ENCODE measurements at places on chromosomes 4 and X.

DNA sequence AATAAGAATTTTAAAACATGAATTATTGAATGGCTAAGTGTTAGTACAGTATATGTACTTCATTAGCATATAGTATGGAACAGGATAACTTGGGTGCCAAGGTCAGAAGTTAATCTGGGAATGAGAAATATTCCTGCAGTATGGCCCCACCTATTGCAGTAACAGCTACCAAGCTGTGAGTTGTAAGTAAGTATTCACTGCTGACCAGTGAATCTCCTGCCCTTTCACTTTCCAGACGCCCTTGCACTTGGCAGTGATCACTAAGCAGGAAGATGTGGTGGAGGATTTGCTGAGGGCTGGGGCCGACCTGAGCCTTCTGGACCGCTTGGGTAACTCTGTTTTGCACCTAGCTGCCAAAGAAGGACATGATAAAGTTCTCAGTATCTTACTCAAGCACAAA lies 105.1 kb downstream of the NFKB1 start:
- DNase-seq, result no peak

DNA sequence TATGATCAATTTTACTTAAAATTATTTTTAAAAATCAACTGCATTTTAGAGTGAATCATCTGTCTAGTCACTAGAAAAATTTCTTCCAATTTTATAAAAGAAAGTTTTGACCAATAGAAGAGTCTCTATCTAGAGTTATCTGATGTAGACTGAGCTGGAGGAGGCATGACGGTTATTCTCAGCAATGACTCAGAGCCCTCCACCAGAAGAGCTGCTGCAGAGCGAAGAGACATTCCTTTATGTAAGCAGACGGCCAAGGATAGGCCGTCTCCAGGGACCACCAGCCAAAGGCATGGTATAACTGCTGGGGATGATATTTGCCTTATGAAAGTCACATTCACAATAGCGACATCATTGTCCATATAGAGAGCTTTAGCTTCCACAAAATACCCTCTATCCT lies 23.0 kb downstream of the LDB2 start:
- DNase-seq, result no peak

DNA sequence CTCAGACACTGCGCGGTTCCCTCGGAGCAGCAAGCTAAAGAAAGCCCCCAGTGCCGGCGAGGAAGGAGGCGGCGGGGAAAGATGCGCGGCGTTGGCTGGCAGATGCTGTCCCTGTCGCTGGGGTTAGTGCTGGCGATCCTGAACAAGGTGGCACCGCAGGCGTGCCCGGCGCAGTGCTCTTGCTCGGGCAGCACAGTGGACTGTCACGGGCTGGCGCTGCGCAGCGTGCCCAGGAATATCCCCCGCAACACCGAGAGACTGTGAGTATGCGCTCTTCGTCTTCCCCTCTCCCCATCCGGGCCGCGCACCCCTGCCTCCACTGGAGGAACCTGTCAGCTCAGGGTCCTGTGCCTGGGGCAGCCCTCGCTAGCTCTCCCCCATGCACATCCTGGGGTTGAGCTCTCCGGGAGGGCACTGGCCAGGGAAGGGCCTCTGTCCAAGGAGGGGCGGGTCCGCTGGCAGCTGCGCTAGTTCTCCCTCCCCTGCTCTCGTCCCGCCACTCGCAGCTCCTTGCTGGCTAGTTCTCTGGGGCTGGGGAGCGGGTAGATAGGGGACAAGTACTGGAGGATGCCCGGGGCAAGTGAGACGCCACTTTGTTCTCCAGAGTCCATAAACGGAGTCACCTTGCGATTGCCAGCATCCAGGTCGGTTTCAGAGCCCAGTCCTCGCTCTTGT lies 2.2 kb downstream of the SLIT2 start:
- DNase-seq, result no peak

GRCh38 chr4:71460371-71460770 lies 121.6 kb downstream of the SLC4A4 start:
- DNase-seq, result peak; percentile 25

- DNase-seq, result no peak
These were observed 38.9 kb downstream of the NUDT9 start for GRCh38 chr4:87461281-87461700.

GRCh38 chrX:40030205-40030604 lies 67.6 kb downstream of the BCOR start:
- no peak for DNase-seq

DNA sequence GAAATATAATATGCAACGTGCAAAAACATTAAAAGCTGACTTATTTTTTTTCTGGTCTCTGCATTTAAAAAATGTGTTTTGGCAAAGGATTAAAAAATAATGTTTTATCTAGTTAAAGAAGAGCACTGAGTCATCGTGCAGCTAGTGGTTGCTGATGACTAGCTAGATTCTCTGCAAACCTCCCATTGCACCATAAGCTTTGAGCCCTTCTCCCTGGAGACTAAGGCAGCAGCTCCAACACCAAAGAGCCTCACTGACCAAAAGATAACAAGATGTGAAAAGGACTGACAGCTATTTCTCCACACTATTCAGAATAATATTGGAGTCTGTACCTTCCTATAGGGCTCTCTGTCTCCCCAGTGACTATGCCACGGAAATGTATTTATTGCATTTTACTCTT lies 424.3 kb downstream of the SLITRK2 start:
- no peak for DNase-seq

- no peak for DNase-seq
These were observed 386.1 kb upstream of the CNKSR2 start for GRCh38 chrX:20988118-20988517.

GRCh38 chr4:87014284-87014782 lies 79.5 kb downstream of the AFF1 start:
- no peak for DNase-seq

GRCh38 chr4:176752191-176752749 lies 40.5 kb downstream of the VEGFC start:
- DNase-seq, result no peak

- DNase-seq, result no peak
These were observed 310.1 kb downstream of the RAB28 start for GRCh38 chr4:13174001-13174400.

DNA sequence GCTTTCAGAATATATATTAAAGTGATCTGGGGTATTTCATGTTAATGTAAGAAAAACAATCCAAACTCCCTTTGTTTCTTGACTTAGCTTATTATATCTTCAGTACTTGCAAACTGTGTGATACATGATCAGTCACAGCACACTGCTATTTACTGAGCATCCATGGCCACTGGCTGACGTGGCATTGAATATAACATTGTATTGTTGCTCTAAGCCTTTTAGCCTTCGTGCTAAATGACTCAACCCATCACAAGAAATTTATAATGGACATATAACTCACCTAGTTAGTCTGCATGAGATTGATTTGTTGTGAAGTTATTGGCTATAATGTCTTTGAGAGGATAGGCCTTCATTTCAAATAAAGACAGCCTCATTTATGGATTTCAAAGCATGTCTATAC lies 642.6 kb downstream of the IL1RAPL1 start:
- DNase-seq, result no peak

DNA sequence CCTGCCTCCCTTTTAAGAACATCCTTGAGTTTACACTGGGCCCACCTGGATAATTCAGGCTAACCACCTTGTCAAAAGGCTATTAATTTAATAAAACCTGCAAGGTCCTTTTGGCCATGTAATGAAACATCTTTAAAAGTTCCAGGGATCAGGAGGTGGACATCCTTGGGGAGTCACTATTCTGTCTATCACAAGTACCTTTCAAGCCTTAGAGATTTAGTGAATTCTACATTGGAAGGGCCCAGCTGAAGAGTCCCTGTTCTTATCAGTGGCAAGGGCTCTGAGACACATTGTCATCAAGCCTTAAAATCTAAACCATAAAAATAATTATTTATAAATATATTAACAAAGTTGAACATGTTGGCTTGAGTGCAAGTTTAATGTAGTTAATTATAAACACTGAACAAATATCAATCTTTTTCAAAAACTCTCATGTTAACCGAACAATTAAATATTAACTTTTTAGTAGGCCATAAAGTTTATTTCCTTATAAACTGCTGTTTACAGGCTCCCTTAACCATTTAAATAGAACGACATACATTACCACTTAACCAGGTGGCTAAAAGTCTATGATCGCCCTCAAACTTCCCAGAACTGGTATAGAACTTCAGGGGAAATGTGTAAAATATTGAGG lies 104.4 kb upstream of the CBR4 start:
- DNase-seq, result no peak

- DNase-seq, result no peak
These were observed 54.5 kb upstream of the NOCT start for GRCh38 chr4:138961129-138961528.

DNA sequence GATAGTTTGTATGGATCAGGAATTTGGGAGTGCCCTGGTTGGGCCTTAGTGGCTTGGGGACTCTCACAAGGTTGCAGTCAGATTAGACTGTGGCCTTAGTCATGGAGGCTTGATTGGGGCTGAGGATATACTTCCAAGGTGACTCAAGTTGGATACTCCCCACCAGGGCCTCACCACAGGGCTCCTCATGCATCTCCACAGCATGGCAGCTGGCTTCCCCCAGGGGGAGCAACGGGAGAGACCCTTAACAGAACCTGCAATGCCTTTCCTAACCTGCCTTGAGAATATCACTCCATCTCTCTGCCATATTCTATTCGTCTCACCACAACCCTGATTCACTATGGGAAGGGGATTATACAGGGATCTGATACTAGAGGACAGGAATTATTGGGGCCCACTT lies 161.9 kb downstream of the RELL1 start:
- no peak for DNase-seq

GRCh38 chr4:47788126-47788525 lies 49.7 kb downstream of the CORIN start:
- DNase-seq, result no peak

DNA sequence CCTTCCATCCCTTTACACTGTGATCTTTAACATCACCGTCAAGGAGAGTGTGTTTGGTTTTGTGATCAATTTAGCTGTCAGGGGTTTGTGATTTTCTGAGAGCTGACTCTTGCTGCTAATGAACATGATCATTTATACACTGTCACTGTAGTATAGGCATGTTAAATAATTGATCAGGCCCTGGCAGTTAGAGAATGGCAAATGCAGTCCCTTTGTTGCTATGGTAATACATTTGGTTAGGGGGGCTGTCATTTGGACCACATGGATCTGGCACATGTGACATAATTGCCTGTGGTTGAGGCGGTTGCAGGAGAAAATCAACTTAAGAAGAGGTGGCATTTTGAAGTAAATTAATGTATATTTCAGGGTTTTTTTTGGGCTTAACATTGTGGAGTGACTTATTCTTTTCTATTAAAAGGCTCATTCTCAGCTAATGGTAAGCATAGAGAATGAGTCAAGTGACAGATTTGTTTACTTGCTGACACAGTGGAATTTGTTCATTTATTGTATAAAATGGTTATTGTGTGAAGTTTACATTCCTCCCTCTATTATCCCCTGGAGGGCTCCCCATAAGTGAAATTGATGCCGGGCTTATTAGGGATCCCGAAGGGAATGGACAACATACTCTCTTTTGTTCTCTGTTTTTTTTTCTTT lies 114.0 kb downstream of the FHIP1A start:
- DNase-seq, result no peak

- no peak for DNase-seq
These were observed 226.9 kb downstream of the FSTL5 start for GRCh38 chr4:161936625-161937550.

GRCh38 chr4:2691952-2692435 lies 64.1 kb downstream of the TNIP2 start:
- DNase-seq, result no peak

GRCh38 chr4:107734120-107734519 lies 14.1 kb upstream of the PAPSS1 start:
- DNase-seq, result no peak

DNA sequence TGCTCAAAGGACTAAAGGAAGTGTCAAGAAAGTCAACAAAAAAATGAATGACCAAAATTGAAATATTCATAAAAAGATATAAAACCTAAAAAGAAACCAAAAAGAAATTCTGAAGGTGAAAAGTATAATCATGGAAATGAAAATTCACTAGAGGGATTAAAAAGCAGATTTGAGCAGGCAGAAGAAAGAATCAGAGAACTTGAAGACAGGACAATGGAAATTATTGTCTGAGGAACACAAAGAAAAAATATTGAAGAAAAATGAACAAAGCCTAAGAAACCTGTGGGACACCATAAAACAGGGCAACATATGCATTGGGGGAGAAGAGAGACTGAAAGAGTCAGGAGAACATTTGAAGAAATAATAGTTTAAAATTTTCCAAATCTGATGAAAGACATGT lies 9.9 kb upstream of the SPON2 start:
- DNase-seq, result no peak

- DNase-seq, result no peak
These were observed 95.8 kb downstream of the SORBS2 start for GRCh38 chr4:185716141-185716551.

- no peak for DNase-seq
These were observed 12.3 kb upstream of the SCRG1 start for GRCh38 chr4:173411106-173411693.

GRCh38 chrX:47030339-47030738 lies 47.9 kb upstream of the RGN start:
- peak; percentile 39 for DNase-seq

GRCh38 chr4:111494971-111495370 lies 650.3 kb upstream of the FAM241A start:
- DNase-seq, result no peak

DNA sequence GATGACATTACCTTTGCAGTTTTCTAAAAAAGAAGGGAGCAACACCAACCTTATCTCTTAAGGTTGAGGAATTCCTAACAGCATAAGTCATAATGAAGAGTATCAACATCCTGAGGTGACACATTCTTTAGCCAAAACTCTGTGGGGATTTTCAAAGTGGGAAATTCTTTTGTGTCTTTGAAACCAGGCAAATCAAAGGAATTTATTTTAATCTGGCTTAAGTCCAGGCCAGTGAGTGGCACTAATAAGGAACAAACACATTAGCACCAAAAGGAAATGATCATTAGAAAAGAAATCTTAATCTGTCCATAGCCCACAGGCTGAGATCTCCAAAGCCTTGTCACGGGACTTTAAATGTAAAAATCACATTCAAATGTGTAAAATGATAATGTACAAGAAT lies 110.1 kb downstream of the LARP7 start:
- DNase-seq, result no peak

DNA sequence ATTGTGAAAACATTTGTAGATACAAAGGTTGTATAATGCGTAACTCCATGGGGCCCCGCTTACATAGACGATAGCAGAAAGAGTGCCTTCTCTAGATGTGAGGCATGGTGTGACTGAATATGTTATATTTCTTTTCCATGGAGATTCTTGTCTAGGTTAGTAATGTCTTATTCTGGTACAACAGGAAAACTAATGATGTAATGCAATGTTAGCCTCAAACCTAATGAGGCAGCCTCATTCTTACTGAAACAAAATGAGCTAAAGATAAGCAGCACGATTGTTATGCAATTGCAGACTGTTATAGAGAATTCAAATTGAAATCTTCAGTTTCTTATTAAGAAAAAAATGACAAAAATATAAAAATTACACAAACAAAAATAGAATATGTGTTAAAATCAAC lies 171.1 kb upstream of the ANKRD50 start:
- DNase-seq, result no peak

GRCh38 chr4:186651181-186651603 lies 72.5 kb downstream of the FAT1 start:
- no peak for DNase-seq

DNA sequence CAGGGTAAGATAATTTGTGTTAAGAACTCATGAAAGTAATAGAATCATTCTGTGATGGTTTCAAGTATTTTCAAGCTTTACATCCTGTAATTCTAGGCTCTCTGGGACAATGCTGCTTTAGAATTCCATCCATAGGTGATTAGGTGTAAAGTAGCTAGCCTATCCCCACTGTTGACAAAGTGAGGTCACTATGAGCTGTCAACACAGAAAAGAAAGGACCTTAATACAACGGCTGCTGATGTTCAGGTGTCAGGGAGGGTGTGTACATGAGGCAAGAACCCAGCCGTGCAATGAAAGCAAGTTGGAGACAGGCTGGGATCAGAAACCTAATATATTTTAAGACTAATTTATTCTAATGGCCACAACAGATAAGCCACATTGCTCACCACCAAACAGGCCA lies 36.8 kb upstream of the SH3RF1 start:
- no peak for DNase-seq
